ENCODE measurements at places on chromosomes 7 and 10.

- no peaks in the 10 kb centered on the region for H3K27me3 ChIP-seq
- H3K4me3 ChIP-seq = no peak overlapping the region
- peak; percentile 21 for DNase-seq
Measured at GRCh38 chr7:37832194-37832593, 16.2 kb upstream of the NME8 start.

DNA sequence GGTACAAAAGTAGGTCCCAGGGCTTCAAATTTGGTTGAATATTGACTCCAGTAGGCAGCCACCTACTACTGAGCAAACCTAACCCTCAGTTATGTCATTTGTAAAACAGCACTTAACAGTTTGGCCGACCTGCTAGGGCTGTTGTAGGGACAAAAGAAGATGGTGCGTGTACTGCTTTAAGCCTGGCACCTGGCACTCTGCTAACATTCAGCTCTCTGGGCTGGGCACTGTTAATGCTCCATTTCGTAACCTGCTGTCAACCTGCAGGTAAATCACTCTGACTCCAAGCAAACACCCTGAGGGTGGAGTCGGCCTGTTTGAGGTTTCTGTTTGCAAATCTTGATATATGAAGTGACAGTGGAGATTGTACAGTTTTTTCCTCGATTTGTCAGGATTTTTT is 7.2 kb downstream of the ZKSCAN1 start:
- DNase-seq = no peak
- H3K36me3 ChIP-seq = peaks cover 28% of the 10 kb centered on the region
- no peak overlapping the region for H3K27ac ChIP-seq
- no peak overlapping the region for H3K4me3 ChIP-seq
- no peaks in the 10 kb centered on the region for H3K27me3 ChIP-seq

DNA sequence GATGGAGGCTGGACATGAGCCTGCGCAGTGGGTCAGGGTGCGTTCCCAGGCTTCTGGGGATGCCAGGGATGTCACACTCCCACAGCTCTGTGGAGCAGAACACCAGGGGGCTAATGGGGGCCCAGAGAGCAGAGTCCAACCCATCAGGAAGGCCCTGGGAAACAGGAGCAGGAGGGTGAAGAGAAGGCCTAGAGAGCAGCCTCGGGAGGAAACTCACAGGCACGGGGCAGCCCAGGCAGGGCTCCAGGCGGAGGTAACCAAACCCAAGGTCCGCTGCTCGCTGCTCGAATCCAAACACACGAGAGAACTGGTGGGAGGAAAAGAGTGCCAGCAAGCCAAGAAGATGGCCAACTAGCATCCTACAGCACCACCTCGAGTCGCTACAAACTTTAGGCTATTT is 130.7 kb upstream of the LANCL2 start:
- no peak overlapping the region for H3K27ac ChIP-seq
- no peaks in the 10 kb centered on the region for H3K27me3 ChIP-seq

DNA sequence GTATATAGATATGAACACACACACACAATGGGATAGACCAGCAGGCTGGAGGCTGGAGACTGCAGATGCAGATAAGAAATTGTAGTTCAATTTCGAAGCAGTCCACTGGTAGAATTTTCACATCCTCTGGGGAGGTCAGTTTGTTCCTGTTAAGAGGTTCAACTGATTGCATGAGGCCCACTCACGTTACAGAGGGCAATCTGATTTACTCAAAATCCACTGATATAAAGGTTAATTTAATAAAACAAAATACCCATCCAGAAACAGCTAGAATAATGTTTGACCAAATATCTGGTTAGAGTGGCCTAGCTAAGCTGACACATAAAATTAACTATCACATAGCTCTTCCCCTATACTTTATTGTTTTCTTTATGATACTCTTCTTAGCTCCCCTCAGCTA is 162.9 kb upstream of the SMIM30 start:
- no peaks in the 10 kb centered on the region for H3K36me3 ChIP-seq
- no peak overlapping the region for H3K4me3 ChIP-seq
- no peak overlapping the region for H3K27ac ChIP-seq
- DNase-seq = no peak
- H3K4me1 ChIP-seq = peaks cover 11% of the 10 kb centered on the region

DNA sequence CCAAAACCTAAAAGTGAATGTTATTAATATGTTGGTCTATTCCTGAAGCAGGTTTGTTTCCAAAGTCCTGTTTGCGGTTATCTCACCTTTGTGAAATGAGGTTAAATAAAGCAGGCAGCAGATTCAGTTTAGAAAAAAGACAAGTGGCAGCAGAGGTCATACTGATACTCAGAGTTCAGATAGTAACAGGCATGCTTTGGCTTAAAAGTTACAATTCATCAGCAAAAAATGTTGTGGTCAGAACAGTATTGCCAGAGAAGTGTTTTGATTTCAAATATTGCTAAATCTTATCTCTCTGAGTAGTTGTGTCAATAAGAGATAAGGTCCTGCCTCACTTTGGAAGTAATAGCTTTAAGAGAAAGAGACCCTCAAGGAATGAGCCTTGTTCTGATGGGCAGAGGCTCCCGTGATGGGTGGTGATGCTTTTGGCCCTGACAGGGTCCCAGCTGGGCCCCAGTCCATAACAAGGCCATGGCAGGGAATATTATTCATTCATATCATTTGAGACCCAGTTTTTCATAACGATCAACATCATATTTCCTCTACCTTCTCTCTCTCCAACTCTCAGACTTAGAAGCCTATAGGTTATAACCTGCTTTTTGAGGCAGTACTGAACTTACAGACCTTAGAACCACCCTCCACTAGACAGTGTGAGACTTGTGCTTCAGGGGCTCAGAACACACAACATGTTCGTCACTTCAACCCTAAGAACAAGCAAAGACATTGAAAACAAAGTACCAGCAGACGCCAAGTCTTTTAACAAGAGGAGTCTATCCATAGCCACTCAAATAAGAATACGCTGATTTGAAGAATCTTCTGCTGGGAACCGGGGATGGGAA is 58.5 kb upstream of the AHR start:
- H3K27ac ChIP-seq = peak overlapping the region; percentile 21
- no peak overlapping the region for H3K4me3 ChIP-seq
- H3K4me1 ChIP-seq = peaks cover 14% of the 10 kb centered on the region

GRCh38 chr7:87131771-87132170 is 20.5 kb upstream of the DMTF1 start:
- H3K4me3 ChIP-seq = no peak overlapping the region
- DNase-seq = no peak
- H3K27ac ChIP-seq = no peak overlapping the region
- no peaks in the 10 kb centered on the region for H3K4me1 ChIP-seq
- no peaks in the 10 kb centered on the region for H3K27me3 ChIP-seq

DNA sequence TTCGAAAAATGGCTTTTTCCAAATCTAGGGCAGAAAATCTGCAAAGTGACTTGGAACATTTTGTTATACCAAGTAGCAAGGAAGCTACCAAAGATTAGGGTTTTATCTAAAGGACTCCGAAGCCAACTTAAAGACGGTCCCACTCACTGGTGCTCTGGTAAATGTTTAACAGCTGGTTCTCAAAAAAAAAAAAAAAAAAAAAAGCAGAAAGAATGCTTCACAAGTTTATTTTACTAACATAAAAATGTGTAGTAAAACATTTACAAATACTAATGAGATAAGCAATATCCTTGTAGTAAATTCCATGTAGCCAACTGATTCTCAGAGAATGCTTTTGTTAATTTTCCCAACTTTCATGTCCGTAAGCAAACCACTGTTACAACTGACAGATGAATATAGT is 38.4 kb downstream of the TAF3 start:
- no peak overlapping the region for H3K4me3 ChIP-seq
- no peaks in the 10 kb centered on the region for H3K4me1 ChIP-seq
- H3K27ac ChIP-seq = no peak overlapping the region
- DNase-seq = no peak
- no peaks in the 10 kb centered on the region for H3K36me3 ChIP-seq

DNA sequence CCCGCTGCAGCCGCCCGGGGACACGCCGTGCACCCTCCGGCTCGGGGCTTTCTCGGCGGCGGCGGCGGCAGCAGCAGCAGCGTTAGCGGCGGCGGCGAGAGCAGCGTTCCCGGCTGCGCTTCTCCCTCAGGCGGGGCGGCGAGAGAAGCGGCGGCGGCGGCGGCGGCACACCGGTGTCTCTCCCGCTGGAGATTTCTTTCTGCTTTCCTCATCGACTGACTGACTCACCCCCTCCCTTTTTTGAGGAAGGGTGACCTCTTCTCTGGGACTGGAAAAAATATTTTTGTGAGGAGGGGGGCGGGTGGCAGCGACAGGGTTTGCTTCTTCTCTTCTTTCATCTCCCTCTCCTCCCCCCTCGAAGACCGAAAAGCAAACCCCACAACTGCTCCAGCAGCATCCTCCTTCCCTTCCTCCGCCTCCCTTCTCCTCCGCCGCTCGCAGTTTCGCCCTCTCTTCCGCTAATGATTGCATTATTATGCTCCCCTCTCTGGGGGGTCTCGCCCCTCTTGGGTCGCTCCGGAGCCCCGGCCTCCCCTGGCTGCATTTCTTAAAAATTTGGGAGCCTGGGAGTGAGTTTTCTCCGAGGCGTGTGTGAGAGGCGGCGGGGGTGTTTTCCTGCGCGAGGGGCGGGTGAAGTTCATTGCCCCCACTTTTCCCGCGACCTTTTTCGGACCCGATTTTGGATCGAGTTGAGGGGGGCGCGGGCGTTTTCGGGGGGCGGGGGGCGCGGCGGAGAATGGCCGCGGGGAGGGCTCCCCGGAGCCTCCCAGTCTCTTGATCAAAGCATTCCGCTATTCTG is 411 bp downstream of the AUTS2 start:
- no peak for DNase-seq
- H3K4me1 ChIP-seq = peaks cover 11% of the 10 kb centered on the region
- no peaks in the 10 kb centered on the region for H3K36me3 ChIP-seq
- H3K27me3 ChIP-seq = no peaks in the 10 kb centered on the region
- peak overlapping the region; percentile 98 for H3K4me3 ChIP-seq

DNA sequence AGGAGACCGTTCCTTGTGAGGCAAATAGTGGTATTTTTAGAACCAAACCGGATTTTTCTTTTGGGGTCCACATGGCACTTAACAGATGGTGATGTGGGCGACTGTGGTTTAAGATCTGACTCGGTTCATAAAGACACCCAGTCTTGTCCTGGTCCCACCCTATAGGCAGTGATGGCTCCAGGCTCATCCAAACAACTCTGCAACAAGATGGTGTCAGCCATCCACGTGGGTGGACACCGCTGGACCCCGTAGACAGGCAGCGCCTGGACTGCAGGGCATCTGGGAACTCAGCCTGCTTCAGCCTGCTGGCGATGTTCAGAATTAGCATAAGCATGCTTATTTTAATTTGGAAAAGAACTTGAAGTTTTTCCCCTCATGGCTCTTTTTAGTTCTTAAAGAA is 258.4 kb upstream of the FZD1 start:
- DNase-seq = no peak
- H3K4me1 ChIP-seq = no peaks in the 10 kb centered on the region
- H3K36me3 ChIP-seq = no peaks in the 10 kb centered on the region

GRCh38 chr7:121486590-121486989 is 90.5 kb upstream of the FAM3C start:
- H3K27me3 ChIP-seq = no peaks in the 10 kb centered on the region
- H3K4me1 ChIP-seq = peaks cover 12% of the 10 kb centered on the region
- DNase-seq = no peak
- no peak overlapping the region for H3K4me3 ChIP-seq
- no peaks in the 10 kb centered on the region for H3K36me3 ChIP-seq

DNA sequence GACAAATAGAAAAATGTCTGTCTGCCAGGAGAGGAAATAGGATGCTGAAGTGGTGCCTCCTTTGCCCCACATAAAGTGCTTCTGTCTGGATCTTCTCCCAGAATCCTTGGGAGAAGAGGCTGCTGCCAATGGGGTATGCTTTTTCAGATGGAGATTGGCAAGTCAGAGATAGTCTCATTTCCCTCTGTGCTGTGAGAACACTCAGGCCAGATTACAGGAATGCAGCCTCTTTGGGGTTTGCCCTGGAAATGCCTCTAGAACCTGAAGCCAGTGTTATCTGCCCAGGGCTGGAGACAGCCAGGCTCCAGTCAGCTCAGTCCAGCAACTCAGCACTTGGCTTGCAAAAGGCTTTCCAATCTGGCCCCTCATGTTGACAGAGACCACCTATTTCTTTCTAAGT is 119.1 kb upstream of the PHYHIPL start:
- H3K4me1 ChIP-seq = peaks cover 6% of the 10 kb centered on the region
- no peak overlapping the region for H3K27ac ChIP-seq
- H3K4me3 ChIP-seq = no peak overlapping the region
- H3K36me3 ChIP-seq = no peaks in the 10 kb centered on the region
- H3K27me3 ChIP-seq = no peaks in the 10 kb centered on the region
- DNase-seq = no peak

All from thoracic aorta (tissue), 2 donors.